ENCODE measurements at places on chromosomes 7 and 10.

DNA sequence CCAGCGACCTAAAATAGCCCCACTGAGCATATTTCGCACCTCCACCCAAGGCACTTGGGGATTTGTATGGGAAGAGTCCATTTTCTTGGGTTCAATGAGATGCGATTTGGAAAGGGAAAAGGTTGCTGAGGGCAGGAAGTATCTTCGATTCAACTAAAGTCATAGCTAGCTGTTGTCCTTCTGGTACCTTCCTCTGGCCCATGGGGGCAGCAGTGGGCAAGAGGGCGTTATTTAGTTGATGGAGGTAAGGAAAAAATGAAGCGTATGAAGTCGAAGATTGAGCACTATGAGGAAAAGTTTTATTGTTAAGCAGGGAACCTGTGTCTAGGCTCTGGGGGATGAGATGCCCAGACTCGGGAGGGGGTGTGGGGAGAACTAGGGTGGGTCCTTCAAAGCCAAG lies 135.4 kb downstream of the EVX1 start:
- DNase-seq: no peak

DNA sequence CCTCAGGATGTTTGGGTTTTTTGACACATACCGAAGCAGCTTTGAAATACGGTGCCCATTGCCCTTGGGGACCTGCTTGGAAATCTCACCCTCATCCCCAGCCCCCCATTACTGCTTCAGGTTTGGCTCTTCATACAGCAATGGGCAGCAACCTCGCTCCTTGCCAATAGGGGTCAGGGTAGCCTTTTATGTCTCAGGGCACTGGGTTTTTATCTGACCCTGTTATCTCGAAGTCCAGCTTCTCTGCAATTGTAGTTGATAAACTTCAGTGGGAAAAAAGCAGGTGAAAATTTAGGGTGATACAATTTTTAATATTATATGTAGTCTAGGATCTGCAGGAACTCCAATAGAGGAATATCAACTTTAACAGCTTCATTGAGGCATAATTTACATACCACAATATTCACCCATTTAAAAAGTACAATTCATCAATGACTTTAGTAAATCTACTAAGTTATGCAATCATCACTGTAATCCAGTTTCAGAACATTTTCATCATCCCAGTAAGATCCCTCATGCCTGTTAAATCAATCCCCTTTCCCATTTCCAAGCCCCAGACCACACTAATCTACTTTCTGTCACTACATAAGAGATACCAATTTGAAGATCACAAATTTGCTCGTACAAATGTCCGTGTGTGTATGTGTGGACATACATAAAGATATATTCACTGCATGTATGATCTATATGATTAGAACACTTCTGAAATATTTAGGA lies 386.2 kb downstream of the KCNMA1 start:
- DNase-seq: no peak

DNA sequence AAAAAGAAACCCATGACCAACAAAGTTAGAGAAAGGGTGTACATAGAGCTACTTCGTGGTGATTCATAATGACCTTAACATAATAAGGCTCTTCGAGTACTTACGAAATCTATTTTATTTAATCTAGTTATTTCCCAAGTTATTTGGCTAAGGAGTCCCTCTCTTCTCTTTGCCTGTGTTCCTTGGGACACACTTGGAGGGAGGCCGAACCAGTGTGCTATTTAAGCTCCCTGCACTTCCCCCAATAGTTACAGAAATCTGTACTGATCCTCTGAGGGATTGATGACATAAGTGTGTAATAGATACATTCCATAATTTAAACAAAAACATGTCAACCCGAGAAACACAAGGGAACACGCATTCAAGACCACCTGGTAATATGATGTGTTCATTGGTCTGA lies 351.1 kb downstream of the GATA3 start:
- DNase-seq: no peak

DNA sequence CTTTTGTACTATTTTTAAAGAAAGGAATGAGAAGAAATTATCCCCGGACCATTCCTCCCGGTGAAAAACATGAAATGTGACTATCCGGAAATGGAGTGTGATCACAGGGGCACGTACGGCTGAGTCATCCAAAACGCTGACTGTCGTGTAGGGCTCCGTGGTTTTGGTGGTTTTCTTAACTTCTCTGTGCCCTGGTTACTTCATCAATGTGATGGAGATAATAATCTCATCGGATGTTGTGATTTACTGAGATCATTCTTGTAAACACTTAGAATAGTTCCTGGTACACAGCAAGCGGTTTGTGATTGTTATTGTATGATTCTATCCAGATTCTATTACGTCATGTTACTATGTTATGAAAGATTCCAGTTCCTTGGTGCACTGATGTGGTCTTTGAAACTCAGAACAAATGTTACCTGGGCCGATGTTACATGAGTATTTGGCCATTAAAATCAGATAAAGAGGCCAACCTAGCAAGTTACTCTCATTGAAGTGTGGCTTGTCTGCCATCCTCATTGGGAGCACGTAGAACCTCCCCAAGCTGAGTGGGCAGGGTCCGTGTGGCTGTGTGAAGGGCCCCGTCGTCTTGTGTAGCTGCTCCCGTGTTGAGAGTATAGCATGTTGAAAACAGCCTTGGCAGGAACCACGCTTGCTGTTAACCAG lies 99.5 kb downstream of the CAMK1D start:
- DNase-seq: peak; percentile 66

- DNase-seq: no peak
These were observed 25.5 kb downstream of the GHRHR start for GRCh38 chr7:30989008-30989823.

DNA sequence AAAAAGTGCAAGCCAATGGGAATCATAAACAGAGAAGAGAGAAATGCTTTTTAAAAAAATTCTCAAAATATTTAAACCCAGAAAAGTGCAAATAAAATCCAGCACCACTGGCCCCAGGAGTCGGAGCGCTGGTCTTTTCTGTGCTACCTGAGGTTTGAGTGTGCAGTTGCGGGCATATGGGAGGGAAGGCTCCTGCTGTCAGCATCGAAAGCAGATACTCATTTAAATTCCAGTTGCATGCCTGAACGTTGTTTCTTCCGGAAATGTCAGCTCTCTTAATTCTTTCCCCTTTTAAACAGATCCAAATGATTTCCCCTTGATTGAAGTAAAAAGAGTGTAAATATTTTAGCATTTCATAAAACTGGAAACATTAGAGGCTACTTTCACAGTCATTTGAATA lies 240.5 kb upstream of the GPR26 start:
- DNase-seq: no peak

GRCh38 chr7:121558288-121558687 lies 162.2 kb upstream of the FAM3C start:
- no peak for DNase-seq

GRCh38 chr7:28774261-28774988 lies 183.7 kb downstream of the TRIL start:
- DNase-seq: no peak

GRCh38 chr7:19026888-19027287 lies 90.5 kb downstream of the TWIST1 start:
- no peak for DNase-seq

GRCh38 chr10:60382946-60383681 lies 6.6 kb downstream of the ANK3 start:
- no peak for DNase-seq

GRCh38 chr10:33211106-33211878 lies 123.2 kb downstream of the NRP1 start:
- DNase-seq: no peak

DNA sequence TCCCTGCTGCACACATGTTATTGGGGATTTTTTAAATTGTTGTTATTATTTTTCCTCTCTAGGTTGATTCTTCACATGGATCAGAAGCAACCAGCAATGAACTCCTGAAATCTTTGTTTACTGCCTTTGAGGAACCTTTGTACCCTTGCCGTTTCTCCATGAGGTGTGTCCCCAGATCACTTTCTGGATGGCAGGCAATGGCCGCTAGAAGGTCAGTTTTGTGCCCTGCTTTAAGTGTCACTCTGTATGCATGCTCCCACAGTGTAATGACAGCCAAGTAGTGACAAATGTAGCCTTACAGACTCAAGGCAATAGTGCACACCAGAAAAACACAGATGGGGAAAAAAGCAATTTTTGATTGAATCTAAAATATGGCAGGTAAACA lies 47.7 kb upstream of the NRP1 start:
- DNase-seq: no peak

DNA sequence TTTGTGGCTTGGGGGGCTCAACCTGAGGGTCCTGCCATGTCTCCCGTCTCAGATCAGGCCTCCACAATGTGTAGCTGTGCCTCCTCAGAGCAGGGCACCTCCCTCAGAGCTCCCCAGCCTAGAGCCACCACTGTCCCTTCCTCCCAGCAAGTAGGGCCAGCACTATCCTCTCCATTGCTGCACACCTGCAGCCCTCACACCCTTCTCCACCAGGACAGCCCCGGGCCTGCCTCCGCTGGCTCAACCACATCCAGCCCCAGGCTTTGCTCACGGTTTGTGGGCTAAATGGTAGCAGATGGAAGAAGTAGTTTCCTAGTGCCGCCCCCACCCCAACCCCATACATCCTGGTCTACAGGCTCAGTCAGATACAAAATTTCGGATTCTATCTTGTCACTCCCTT lies 10.1 kb downstream of the NFKB2 start:
- no peak for DNase-seq

DNA sequence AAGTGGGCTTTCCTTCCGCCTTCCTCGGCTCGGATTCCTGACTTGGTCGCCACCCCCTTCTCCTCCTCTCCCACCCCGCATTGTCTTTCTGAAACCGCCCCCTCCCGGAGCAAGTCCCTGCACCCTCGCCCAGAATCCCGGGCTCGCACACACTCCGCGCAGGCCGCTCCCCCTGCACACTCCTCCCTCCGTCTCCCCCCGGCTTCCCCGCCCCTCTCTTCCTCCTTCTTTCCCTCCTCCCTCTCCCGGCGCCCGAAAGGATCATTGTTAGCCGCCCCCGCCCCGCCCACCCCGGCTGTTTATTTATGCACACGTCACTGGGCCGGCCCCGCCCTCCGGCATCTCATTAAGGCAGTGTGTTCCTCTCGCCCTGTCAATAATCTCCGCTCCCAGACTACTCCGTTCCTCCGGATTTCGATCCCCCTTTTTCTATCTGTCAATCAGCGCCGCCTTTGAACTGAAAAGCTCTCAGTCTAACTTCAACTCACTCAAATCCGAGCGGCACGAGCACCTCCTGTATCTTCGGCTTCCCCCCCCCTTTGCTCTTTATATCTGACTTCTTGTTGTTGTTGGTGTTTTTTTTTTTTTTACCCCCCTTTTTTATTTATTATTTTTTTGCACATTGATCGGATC lies at the start of gene TCF7L2:
Gene TCF7L2, plus strand, starts transcription at position 373 of the 633 bp plus-strand sequence. CDS start 510 bp downstream, outside the sequence.
- DNase-seq: peak; percentile 58

DNA sequence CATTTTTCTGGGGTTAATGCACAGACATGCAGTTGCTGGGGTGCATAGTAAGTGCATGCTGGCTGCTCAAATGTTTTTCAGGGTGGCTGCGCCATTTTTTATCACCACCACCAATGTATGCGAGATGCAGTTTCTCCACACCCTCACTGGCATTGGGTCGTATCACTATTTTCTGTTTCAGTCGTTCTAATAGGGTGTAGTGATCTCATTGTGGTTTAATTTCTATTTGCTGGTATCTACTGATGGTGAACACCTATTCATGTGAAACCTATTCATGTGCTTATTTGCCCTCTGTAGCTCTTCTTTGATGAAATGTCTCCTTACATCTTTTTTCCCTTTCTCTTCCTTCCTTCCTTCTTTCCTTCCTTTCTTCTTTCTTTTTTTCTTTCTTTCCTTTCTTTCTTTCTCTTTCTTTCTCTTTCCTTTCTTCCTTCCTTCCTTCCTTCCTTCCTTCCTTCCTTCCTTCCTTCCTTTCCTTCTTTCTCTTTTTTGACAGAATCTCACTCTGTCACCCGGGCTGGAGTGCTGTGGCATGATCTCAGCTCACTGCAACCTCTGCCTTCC lies 84.3 kb downstream of the ELFN1 start:
- DNase-seq: no peak

GRCh38 chr7:10521306-10521705 lies 452.4 kb upstream of the PHF14 start:
- DNase-seq: no peak

DNA sequence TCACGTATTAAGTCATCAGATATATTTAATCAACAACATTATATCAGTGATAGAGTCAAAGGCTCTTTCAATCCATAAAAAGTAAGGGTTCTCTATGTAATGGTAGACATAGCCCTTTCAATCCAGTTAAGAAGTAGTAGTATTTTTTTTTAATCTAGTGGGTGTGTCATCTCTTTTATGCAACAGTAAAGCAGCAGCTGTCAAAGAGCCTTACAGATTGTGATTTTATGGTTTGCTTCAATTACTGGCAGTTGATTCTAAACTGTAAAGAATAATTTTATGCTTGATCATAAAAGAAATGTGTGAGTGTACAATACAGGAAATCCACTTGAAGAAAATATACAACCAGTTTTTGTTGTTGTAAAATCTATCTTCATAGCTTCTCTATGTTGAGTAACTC lies 902.6 kb upstream of the MBL2 start:
- no peak for DNase-seq

DNA sequence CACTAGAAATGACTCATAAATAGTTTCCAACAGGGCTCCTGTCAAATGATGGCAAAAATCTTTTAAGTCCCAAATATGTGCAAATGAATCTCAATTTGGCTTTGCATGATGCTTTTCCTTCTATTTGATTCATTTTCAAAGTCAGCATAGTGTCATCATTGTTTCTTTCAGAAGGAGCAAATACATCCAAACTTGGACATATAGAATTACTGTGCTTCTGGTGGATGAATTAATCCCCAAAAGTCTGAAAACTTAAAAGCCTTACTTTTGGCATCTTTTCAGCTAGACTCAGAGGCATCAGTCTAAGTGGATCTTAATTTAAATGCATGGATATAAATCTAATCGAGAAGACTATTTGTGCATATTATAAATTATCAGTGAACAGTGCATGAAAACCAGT lies 578.1 kb upstream of the FZD8 start:
- no peak for DNase-seq

DNA sequence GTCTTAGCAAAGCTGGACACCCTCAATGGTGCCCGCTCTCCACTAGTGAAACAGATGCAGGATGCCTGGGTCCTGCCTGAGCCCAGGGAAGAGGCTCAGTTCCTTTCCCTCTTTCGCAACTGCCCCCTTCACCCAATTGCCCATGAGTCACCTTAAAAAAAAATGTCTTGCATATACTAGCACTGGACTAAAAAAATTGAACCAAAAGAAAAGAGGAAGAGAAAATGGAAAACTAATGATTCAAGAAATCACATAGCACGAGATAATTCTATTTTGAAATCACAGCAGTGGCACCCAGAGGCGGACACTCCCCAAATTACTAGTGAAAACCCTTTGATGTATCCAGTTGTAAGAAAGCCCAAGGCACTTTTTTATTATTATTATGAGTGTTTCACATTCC lies 972.5 kb downstream of the LRMDA start:
- no peak for DNase-seq

All from stimulated activated CD4-positive, alpha-beta T cell treated with anti-CD3 and anti-CD28 coated beads, Interleukin-2, amount 100 ng/mL, for 24 hours (primary cell).